ENCODE measurements at places on chromosomes 7 and 10.
A peak's percentile ranks its signal among the peaks of the same experiment; 100 is the strongest.

GRCh38 chr10:88687853-88688467, 18.1 kb upstream of the LIPK start:
- DNase-seq: peak; percentile 2

GRCh38 chr7:129317450-129317849, 92.6 kb downstream of the AHCYL2 start:
- DNase-seq: no peak

GRCh38 chr10:132489704-132490534, 47.7 kb upstream of the INPP5A start:
- no peak for DNase-seq

DNA sequence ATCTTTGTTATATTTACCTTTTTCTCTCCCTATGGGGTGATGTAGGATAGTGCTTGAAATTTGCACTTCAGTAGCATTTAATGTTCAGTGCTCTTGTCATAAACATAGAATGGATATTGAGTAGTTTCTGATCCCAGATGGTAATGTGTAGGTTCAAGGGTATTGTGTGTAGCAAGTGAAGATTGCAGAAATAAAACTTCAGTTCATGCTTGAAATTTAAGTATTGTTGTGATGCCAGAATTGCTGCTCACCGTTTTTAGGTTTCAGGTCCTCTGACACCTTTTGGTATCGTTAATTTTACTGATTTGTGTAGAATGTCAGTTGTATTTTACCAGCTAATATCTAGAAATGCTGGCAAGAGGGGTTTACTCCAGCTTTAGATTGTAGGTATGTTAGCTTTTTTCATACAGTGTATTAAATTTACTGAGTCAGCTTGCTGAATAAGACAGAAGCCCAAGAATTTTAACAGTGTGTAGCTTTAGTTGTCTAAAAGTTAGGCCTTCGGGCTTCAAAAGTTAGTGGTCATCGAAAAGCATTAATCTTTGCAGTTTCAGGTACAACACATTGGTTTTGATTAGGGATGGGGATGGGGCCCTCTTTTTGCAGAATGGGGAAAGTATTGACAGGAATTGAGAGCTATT, 1.9 kb downstream of the PTEN start:
- peak; percentile 50 for DNase-seq

- DNase-seq: no peak
Observed at GRCh38 chr10:18879284-18879683, 169.3 kb upstream of the MALRD1 start.

DNA sequence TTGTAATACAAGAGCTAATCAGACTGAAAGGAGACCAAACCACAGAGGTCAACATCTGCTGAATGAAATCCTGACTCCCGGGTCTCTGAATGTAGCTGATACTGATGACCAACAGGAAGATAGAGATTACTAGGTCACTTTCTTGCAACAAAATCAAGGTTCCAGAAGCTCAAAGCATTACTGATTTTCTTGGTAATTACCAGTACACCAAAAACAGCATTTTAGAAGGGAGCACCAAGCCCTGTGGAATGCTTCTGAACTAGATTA, 177.7 kb downstream of the SLC25A13 start:
- no peak for DNase-seq

DNA sequence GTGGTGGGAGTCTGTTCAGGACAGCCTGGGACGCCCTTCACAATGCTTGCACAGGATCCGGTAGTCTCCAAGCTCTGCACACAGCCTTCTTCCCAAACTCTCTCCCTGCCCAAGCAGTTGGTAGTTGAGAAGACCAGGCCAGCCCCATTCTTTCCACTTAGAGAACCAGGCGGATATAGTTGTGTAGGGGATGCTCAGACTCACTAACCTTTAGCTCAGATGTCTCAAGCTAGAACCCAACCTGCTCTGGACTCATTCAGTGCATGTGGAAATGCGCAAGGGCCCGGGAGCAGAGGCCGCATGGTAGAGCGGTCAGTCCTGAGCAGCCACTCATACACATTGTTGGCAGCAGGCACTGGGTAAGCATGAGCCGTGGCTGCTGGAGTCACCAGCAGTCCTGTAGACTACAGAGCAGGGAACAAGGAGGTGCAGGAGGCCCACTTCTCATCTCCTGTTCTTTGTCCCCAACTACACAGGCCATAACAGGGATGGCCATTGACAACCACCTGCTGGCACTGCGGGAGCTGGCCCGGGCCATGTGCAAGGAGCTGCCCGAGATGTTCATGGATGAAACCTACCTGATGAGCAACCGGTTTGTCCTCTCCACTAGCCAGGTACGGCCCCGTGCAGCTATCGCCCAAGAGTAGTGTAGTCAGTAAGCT, 17.2 kb upstream of the C10orf53 start:
- DNase-seq: no peak

GRCh38 chr7:95476904-95477594, 8.7 kb upstream of the ASB4 start:
- peak; percentile 73 for DNase-seq

GRCh38 chr10:59131666-59132065, 44.8 kb upstream of the PHYHIPL start:
- no peak for DNase-seq

DNA sequence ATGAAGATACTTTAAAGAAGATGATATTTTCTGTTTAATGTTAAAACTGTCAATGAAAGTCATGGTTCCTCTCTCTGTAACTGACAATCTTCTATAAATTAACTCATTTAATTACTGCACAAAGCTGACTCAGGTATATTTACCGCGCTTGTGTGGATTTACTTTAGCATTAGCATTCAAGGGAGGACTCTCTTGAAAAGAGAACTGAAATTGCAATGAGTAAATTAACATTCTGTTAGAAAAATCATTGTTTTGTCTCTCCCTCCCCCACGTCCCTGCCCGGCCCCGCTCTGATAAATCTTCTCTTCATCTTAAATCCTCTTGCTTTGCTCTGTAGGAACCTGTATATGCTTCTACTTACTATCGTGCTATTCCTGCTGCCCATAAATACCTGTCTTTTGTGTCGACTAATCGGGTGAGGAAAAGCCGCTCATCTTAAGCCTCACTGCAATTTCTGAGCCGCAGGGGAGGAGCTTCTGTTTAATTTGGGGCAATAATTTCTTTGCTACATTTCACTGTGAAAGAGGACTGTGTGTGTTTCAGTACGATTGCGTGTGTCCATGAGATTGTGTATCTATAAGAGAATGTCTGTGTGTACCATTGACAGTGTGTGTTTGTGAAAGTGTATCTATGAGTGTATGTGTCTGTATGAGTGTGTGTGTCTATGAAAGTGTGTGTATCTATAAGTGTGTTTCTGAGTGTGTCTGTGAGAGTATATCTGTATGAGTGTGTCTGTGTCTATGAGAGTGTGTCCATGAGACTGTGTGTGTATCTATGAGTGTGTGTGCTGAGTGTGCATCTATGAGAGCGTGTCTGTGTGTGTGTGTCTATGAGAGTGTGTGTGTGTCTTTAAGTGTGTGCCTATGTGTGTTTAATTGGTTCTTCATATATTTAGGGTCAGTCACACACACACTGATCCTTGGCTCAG, 46.5 kb upstream of the LYZL2 start:
- no peak for DNase-seq

Data from erythroblast (primary cell).